NCI-H2171 treated with DMSO at 0.1 percent for 48 hours (cell line): ENCODE measurements at places on chromosomes 5 and 9.

DNA sequence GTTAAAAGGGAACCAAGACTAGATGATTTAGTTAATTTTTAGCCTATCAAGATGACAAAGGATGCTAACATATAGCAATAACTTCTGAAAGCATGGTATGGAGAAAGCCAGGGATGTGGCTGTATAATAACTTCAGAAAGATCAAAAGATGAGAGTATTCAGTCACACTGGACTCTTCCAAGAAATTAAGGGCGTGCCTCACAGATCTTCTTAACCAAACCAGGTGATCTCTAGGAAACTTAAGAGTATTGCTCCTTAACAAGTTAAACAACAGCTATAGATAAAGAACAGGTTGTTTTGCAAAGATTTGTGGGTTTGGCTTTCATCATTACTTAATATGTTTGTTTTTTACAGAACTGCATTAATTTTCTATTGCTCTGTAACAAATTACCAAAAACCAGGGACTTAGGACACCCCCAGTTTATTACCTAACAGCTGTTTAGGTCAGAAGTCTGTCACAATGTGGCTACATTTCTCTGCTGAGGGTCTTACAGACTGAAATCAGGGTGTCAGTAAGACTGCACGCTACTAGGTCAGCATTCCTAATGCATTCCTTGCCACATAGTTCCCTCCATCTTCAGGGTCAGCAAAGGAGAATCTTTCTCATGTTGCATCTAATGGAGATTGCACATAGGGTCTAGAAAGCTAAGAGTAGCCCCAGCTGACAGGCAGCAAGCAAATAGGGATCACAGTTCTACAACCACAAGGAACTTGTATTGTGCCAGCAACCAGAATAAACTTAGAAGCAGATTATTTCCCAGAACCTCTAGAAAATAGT lies 113.8 kb downstream of the WDR70 start:
- no peak for DNase-seq

GRCh38 chr9:32265037-32265436 lies 119.4 kb upstream of the ACO1 start:
- DNase-seq = no peak

- peak; percentile 44 for DNase-seq
Observed at GRCh38 chr9:136923881-136924280, 20.7 kb downstream of the FBXW5 start.

DNA sequence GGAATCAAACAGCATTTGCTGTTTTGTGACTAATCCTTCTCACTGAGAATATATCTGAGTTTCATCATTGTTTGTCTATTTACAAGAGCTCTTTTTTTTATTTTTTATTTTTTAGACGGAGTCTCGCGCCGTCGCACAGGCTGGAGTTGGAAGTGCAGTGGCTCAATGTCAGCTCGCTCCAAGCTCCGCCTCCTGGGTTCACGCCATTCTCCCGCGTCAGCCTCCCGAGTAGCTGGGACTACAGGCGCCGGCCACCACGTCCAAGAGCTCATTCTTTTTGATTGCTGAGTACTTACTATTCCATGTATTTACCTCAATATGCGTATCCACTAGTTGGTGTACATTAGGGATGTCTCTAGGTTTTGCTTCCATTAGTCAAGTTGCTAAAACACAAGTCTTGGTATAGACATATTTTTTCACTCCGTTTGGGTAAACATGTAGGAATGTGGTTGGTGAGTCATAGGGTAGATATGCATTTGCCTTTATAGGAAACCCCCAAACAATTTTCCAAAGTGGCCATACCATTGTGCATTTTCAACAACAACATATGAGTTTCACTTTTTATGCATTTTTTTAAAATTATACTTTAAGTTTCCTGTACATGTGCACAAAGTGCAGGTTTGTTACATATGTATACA lies 1005.0 kb upstream of the CDH10 start:
- no peak for DNase-seq

- DNase-seq = no peak
Observed at GRCh38 chr9:36924757-36925432, 109.2 kb downstream of the PAX5 start.

DNA sequence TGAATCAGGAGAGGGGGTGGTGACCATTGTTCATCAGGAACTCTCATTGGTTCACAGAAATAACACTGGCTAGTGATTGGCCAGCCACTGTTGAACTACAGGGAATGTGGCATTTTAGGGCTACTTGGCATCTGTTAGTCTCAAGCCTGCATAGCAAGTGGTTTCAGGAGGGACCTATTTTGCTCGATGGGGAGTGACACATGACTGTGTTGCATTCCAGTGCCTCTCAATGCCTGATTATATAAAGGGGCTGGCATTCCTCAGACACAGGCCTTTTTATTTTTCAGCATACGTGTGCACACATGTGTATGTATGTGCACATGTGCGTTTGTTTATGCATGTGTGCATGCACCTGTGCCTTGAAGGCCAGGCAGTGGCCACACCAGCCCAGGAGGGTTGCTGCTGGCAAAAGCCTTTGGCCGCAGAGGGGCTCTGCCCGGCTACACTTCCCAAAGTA lies 23.2 kb downstream of the FGD3 start:
- no peak for DNase-seq

DNA sequence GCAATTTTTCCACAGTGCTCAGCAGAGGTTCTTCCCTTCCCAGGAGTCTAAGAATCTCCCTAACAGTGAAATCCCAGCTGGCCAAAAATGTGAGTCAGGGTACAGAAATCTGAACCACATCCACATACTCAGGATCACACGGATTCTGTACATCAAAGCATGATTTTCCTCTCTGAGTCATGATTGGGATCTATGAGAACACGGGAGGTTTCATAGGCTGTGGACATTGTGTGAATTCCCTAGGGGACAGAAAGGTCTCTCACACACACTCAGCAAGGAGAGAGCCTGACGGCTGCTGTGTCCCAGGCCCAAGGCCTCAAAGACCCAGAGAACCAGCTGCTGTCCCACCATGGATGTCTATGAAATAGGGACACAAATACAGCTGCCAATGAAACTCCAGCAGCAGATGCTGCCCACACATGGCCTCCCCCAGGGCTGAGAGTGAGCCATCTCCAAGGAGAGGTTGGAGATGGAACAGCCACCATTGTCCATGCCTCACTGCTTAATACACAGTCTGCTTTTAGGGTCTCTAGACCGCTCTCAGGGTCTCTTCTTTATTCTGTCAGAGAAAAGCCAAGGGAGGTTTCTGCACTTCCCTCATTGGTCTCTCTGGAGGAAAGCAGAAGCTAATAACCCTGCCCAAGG lies 102.7 kb downstream of the ADAMTS12 start:
- no peak for DNase-seq

DNA sequence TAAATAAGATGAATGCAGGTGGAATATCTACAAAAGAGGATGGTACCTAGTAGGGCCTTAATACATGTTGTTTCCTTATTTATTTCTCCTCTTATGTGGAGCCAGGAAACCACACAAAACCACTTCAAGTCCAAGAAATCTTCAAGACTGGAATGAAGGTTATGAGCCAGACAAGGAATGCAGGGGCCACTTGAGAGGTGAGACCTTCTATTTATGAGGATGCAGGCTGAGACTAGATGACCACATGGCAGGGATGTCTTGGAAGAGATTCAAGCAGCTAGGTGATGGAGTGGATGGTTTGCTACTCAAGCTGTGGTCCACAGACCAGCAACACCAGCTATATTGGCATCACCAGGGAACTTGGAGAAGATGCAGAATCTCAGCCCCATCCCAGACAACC lies 92.2 kb downstream of the TNC start:
- DNase-seq = no peak
